ENCODE measurements at places on chromosomes 6 and 20. TPM values are rescaled to one million over a fixed set of nuclear protein-coding genes. Genes with fewer than 3 reads are reported as not detected.

- no peak for DNase-seq
Observed at GRCh38 chr20:58515233-58516212, at the start of gene APCDD1L. Gene APCDD1L (minus strand): TSS chr20:58515399. CDS start chr20:58514707, 692 bp downstream.

GRCh38 chr6:151136141-151136755 is 103.5 kb upstream of the AKAP12 start:
- no peak for DNase-seq

GRCh38 chr6:163716690-163717089 is 302.2 kb downstream of the QKI start:
- no peak for DNase-seq

GRCh38 chr6:168131464-168132415 is 52.7 kb upstream of the FRMD1 start:
- no peak for DNase-seq

- DNase-seq = no peak
Observed at GRCh38 chr6:149150801-149151398, 166.6 kb upstream of the TAB2 start.

Gene ILRUN
- total RNA-seq = 21.7 TPM

DNA sequence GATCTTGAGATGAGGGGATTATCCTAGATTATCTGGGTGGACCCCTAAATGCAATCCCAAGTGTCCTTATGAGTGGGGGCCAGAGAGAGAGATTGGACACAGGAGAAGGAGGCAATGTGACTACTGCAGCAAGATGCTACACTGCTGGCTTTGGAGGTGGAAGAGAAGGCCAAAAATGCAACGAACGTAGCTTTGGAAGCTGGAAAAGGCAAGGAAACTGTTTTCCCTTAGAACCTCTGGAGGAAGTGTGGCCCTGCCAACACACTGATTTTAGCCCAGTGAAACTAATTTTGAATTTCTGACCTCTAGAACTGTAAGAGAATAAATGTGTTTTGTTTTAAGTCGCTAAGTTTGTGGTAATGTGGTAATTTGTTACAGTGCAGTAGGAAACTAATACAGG is 15.7 kb downstream of the PPARD start:
- no peak for DNase-seq

Gene CDS2
- total RNA-seq = 67.2 TPM

DNA sequence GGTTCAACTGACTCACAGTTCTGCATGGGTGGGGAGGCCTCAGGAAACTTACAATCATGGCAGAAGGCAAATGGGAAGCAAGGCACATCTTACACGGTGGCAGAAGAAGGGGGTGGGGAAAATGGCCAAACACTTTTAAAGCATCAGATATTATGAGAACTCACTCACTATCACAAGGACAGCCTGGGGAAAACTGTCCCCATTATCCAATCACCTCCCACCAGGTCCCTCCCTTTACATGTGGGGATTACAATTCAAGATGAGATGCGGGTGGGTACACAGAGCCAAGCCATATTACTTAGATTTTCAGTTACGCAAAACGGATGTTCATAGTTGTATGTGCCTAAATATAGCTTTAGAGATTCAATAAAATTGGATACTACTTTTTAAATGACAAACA is 25.6 kb downstream of the CYP39A1 start:
- no peak for DNase-seq

DNA sequence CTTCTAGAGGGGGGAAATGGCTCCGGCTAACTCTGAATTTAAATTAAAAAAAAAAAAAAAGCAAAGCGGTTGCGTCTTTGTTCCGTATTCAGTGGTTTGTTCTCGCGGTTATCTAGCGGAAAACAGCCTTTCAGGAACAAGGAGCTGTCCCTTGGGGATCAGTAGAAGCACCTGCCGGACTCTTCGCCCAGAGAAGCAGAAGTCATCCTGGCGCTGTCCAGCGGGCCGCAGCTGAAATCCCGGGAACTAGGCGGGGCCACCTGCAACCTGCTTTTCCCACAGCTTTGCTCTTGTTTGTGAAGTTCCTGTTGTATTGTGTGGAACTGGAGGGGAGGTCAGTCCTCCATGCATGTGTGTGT is 43.9 kb upstream of the GJE1 start:
- DNase-seq = no peak

DNA sequence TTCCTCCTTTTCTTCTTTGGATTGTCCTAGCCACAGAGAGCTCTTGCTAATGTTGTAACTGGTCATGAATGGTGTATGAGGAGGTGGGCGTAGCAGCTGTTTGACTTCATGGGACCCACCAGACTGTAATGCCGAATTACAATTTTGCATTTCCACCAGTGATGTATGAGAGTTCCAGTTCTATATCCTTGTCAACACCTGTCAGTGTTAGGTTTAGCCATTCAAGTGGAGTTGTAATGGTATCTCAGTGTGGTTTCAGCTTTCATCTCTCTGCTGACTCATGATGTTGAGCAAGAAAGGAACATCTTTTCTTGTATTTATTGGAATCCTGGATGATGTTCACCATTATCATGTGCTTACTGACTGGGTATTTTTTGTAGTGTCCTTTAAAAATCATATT is 5.1 kb downstream of the IGF2R start:
- DNase-seq = no peak

- no peak for DNase-seq
Observed at GRCh38 chr6:167588181-167588919, 238.4 kb upstream of the AFDN start.

Gene L3MBTL1
- 18.4 TPM for total RNA-seq

Gene BTNL2
- total RNA-seq = not detected

- DNase-seq = no peak
Observed at GRCh38 chr6:21386744-21387143, 206.8 kb upstream of the SOX4 start.

Gene SLC12A5
- 19.2 TPM for total RNA-seq

GRCh38 chr20:10667560-10668167 is 6.1 kb downstream of the JAG1 start:
- DNase-seq = no peak

DNA sequence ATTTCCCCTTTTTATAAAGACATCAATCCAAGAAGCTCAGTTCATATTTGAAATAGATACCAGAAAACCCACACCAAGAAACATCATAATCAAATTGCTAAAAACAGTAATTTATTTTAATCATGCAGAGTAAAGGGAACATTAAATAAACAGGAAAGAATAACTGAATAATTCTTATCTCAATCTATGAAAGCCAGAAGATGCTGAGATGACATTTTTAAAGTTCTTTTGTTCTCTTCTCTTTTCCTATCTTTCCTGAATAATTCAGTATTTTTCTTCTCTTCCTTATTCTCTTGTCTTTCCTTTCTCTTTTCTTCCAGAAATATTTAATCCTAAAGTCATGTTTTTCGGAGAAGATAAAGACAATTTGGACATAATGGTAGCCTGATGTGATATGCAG is 259.0 kb upstream of the OPRM1 start:
- no peak for DNase-seq

DNA sequence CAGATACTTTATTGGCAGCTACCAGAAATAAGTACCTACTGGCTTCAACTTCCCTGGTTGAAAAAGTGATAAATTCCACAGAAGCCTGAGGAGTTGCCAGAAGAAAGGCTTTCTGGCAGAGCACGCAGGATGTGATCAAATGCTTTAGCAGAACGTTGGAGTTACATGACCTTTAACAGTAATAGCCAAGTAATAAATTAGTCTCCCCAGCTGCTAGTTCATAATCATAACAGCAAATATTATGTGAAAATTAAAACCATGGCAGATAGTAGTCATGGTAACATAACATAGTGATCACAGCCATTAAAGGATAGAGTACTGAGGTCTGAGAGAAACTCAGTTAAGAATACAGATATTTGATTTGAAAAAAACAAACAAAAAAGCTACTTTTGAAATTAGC is 567.7 kb downstream of the ADGRB3 start:
- DNase-seq = no peak

Gene RBM24
- 31.2 TPM for total RNA-seq

Gene PRSS35
- total RNA-seq = 4.8 TPM

DNA sequence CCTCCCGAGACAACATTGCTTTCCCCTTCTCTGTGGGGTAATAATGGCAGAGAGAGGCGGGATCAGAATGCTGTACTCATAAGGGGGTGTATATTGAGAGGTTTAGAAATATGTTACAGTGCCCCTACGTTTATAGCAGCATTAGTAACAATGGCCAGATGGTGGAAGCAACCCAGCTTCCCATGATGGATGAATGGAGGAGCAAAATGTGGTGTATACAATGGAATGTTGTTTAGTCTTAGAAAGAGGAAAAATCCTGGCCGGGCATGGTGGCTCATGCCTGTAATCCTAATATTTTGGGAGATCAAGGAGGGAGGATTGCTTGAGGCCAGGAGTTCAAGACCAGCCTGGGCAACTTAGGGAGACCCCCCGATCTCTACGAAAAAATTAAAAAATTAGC is 12.9 kb downstream of the BANF2 start:
- DNase-seq = no peak

GRCh38 chr20:7637184-7637583 is 303.1 kb downstream of the HAO1 start:
- no peak for DNase-seq

- no peak for DNase-seq
Observed at GRCh38 chr20:19783966-19784401, 25.9 kb downstream of the RIN2 start.

GRCh38 chr6:15479761-15480160 is 183.1 kb downstream of the DTNBP1 start:
- no peak for DNase-seq

- DNase-seq = no peak
Observed at GRCh38 chr6:164303102-164303964, 888.8 kb downstream of the QKI start.

DNA sequence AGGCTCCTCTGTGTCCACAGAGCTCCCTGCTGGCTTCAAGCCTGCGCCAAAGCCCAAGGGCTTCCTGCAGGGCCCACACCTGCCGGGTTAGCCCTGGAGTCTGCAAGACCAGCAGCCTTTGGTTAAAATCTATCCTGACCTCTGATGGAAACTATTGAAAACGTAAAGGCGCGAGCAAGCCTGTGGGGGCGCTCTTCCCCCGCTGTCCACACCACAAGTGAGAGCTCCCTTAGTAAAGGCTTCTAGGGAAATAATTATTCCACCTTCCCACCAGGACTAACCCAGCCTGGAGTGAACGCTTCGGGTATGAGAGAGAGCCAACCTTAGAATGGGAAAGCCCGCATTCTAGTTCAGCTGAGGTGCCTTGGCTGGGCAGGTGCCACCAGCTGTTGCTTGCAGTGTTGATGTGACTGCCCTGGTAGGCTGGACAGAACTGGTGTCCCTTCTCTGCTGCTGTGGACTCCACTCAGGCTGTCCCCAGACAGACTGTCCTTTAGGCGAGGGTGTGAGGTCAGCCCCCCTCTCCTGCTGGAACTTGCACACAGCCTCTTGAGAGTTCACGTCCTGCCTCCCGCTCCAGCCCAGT is 68.7 kb downstream of the SYTL3 start:
- DNase-seq = no peak

- DNase-seq = no peak
Observed at GRCh38 chr20:49811825-49812506, 662 bp upstream of the SLC9A8 start.

Gene GSTA2
- total RNA-seq = not detected

DNA sequence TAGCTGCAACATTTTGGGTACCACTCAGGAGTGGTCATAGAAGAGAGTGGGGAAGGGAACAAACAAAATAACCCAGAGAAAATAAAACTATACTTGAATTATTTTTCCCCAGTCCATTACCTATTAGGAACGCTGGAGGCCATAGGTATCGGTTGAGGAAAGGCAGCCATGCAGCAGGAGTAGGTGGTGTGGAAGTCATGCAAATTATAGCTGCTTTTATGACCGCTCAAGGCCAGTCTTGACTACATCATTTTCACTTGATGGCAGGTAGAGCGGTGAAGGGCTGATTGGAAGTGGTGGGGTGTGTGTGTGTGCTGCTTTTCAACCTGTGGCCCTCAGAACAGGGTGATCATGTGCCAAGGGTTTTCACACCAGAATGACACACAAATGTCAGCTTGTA is 36.5 kb upstream of the KIF13A start:
- DNase-seq = no peak

DNA sequence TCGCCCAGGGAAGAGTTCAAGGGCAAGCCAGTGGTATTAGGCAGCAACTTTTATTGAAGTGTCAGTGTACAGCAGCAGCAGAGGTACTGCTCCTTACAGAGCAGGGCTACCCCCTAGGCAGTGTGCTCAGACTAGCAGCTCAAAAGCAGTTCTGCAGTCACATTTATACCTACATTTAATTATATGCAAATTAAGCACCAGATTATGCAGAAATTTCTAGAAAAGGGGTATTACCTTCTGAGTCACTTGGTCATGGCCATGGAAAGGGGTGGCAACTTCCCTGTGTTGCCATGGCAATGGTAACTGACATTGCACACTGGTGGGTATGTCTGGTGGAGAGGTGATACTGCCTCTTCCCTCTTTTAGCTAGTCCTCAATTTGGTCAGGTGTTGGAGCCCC is 2.1 kb upstream of the ZKSCAN4 start:
- DNase-seq = no peak

DNA sequence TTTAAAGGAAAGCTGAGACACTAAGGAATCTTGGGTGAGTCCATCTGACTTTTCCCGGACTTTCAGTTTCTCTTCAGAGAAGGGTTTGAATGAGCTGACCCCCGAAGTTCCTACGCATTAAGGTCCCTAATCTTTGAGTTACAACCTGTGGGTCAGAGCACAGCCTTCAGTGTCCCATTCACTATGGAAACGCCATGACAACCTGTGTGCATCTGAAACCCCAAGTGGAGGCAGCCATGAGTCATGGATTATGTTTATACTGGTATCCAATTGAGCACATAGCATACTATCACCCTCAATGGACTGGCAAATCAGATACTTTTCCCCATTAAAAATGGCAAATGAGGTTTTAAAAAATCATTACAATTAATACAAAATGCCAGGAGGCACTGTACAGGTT is 11.4 kb downstream of the MYLK4 start:
- no peak for DNase-seq

- no peak for DNase-seq
Observed at GRCh38 chr6:43897571-43898302, 127.7 kb downstream of the VEGFA start.

DNA sequence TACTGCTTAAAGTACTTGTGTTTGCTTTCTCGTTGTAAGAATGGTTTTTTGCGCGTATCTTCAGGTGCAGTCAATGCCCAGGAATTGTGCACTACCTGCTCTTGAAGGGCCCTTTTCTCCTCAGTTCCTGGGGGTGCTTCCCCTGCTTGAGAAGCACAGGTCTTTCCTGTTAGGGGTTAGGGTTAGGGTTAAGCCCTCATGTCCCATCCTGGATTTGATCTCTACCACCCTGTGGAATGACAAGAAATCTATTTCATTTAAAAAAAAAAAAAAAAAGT is 39.6 kb upstream of the TBXT start:
- DNase-seq = no peak

Gene GNRH2
- not detected for total RNA-seq

DNA sequence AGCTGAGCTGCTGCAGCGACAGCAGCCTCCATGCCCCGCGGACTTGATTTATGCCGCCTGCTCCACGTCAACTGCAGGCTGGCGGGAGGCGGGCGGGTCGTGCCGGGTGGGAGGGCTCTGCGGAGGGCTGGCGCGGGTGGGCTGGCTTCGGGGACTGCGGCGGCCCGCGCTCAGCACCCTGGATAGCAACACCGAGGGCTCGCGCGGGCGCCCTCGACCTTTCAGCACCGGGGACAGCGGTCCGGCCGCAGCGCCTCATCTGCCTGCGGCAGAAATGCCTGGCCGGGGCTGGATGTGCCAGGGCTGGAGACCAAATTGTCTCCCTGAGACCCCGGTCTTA is 792 bp downstream of the SNAP25 start:
- peak; percentile 46 for DNase-seq

Gene PDYN
- total RNA-seq = not detected

Gene SLC25A27
- total RNA-seq = 30.7 TPM
